ENCODE measurements at places on chromosomes 5 and 9.

GRCh38 chr5:38598994-38599617 lies 42.7 kb upstream of the LIFR start:
- DNase-seq: peak; percentile 18

DNA sequence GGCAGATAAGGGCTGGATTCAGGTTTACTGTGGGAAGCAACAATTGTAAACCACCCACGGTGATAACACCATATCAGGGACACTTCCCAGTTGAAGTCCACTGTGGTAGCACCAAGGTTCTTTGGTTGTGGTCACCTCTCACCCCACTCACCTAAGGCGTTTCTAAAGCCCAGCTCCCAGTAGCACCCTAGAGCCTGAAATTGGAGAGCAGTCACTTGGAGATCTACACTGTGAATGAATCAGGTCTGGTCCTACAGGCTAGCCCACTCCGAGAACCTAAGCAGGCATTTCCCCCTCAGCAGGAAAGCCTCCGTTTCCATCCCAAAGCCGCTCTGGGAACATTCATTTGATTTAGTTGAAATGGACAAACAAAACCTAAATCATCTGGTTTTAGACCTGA lies 191.3 kb downstream of the TTC39B start:
- no peak for DNase-seq

GRCh38 chr9:14221558-14221957 lies 92.4 kb downstream of the NFIB start:
- DNase-seq: no peak

DNA sequence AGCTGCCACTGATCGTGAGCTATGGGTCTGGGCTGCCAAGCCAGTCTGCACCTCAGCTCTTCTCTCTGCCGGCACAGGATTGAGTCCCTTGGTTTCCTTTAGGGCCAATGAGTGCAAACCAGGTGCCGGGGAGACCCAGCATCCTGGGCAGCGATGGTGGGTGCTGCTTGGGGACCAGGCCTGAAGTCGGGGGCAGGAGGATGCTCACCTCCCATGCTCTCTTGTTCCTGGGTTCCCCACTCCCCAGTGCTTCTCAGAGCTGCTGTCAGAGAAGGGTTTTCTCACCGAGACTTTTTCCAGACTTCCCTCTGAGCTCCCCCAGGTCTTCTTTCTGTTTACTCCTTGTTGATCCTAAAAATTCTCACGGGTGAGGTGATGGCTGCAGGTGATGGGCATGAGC lies 61.2 kb downstream of the IRX1 start:
- DNase-seq: no peak

DNA sequence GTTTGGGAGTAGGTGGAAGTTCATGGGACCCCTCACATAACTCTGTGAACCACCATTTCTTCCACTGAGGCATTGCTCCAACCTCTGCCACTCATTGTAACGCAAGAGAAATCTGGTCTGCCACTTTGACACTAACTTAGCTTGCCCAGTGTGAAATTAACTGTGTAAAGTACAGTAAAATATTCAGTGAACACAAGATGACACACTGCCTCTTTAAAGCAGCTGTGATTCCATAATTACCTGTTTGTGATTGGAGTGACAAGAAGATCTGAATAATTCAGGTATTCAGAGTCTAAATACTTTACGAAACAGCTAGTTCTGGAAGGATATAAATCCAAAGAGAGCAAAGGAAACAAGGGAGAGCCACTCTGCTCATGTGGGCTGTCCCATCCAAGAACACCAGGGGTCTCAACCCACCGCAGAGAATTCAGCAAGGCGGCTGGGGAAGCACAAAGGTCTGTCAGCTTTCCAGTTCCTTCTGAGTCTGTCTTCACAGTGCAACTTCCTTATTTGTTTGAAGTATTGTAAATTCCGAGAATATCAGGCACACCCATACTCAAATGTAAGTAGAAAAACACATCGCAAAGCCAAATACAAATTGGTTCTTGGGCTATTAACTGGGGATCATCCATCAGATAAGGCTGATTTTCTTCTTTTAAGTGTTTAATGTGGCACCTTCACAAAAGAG lies 86.9 kb downstream of the GNAQ start:
- DNase-seq: no peak

- no peak for DNase-seq
Measured at GRCh38 chr9:107819772-107820565, 330.4 kb upstream of the KLF4 start.

- no peak for DNase-seq
Measured at GRCh38 chr5:146785065-146785464, 93.5 kb downstream of the PPP2R2B start.

DNA sequence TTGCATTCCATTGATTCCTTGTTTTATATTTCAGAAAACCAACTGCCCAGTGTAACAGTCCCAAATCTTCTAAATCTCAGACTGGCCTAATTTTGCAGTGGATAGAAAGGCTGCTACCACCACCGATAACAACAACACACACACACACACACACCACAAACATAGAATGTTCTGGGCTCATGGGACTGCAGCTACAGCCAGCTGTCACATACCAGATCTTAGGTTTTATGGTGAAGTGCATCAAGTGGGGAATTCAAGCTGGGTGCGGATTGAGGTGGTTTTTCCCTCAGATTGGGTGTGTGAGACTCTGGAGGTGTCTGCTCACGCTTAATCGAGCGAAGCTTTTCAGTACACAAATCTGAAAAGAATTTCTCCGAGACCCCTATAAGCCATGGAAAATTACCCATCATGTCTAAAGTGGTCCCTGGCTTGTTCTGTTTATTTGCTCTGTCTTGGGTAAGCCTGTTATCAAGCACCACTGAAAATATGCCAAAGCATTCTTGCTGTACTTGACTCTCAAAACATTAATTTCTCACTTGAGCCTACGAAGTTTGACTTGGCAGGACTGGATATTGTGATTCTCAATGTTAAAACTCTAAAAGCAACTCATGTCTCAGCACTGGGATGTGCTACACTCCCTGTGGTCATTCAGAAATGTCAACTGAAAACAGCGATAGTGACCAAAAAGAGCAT lies 71.1 kb downstream of the ALDH7A1 start:
- no peak for DNase-seq

DNA sequence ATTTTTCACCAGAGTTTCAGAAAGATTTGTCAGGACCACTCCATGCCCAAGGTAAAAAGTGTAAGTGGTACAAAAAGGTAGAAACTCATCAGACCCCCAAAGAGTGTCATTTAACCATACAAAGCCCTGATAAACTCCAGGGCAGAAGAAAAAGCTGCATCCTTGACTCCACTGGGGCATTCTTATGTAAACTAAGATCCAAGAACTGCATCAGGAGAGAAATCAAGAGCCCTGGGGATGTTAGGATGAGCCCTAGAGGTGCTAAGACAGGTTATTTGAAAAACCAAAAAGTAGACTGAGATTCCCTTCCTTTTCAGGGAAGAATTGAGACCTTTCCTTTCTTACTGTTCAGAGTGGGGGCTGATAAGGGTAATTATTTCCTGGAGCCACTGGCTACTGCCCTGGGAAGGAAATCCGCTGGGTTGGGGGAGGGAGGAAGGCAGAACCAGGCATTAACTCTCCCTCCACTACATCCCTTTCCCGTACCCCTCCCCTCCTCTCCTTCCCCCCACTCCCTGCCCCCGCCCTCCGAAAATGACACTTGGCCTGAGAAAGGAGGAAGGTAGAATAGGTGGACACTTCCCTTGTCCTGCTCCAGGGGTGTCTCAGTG lies 54.7 kb downstream of the FXN start:
- no peak for DNase-seq

- DNase-seq: no peak
Measured at GRCh38 chr9:111197256-111197655, 132.8 kb downstream of the OR2K2 start.

DNA sequence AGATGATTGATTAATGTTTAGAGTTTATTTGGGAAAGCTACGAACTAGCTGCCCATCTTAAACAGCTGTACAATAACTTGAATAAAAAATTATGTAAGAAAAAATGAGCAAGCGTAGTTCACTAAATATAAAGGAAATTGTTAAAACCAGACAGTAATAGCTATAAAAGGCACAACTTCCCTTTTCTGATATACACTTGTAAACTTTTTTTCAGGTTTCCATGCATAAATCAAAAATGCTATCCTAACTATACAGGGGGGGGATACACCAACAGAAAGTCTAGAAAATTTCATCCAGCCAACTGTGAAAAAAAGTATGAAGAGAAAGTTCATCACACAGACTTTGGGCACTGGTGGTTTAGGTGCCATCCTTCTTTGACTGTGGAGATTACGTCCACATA lies 122.3 kb downstream of the NR3C1 start:
- DNase-seq: no peak

DNA sequence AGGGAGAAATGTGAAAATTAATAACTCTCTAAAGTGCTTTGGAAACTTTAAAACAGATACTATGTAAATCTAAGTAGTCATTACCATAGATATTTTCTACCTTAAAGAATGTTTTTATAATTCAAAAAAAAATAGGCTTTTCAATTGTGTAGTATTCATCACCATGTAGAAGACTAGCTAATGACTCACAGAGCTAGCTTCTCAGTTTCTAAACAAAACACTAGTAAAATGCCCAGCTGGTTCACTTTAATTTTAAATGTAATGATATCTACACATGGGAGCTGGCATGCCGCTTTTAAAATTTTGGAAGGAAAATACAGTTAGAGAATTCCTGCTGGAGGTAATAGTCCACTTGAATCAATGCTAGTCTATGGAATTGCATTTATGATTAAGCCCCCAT lies 509.8 kb downstream of the CSNK1G3 start:
- DNase-seq: no peak

DNA sequence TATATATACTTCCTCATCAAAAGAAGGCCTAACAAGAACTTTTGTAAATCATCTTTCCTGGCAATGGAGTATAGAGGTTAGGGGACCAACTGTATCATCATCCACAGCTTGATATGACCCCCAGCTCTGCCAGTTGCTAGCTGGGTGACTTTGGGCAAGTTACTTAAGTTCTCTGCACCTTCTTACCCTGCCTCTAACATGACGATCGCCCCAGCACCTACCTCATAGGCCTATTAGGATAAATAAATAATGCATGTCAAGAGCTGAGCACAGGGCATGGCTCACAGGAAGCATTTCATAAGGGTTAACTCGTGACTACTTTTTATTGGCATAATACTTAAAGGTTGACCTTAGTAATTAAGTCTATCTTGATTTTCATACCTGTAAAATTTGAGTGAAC lies 29.4 kb upstream of the FGF1 start:
- no peak for DNase-seq

- no peak for DNase-seq
Measured at GRCh38 chr5:181149355-181149754, 2.0 kb downstream of the OR2V2 start.

GRCh38 chr9:120715389-120715924 lies 1.2 kb upstream of the MEGF9 start:
- no peak for DNase-seq

- no peak for DNase-seq
Measured at GRCh38 chr5:93240228-93240834, 340.7 kb downstream of the NR2F1-AS1 start.

DNA sequence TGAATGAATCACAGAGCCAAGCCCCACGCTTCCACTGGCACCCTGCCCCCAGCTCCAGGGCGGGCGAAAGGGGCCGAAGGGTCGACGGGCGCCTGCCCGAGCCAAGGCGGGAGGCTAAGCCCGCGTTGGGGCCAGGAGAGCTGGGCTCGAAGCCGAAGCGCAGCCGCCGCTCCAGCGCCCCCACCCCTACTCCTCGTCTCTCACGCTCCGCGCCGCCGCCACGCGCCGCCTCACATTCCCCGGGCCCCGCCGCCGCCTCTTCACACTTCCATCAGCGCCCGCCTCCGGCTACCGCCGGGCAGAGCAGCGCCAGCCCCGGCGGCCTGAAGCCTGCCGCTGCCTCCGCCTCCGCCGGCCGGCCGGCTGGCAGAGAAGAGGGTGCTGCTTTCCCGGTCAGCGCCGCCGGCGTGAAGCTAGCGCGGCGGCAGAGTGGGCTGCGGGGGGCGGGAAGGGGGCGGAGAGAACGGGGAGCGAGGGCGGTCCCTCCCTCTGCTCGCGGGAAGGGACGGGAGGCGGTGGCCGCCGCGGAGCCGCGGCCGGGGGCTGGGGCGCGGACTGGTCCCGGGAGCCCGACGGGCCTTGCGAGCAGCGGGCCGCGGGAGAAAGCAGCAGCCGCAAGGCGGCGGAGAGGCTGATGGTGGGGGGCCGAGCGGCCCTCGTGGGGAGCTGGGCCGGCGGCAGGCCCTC lies at the start of gene HOMER1:
Gene HOMER1 (minus strand): TSS at position 431 of the 687 bp plus-strand sequence. CDS start 1,360 bp downstream, outside the sequence.
- DNase-seq: peak; percentile 66

DNA sequence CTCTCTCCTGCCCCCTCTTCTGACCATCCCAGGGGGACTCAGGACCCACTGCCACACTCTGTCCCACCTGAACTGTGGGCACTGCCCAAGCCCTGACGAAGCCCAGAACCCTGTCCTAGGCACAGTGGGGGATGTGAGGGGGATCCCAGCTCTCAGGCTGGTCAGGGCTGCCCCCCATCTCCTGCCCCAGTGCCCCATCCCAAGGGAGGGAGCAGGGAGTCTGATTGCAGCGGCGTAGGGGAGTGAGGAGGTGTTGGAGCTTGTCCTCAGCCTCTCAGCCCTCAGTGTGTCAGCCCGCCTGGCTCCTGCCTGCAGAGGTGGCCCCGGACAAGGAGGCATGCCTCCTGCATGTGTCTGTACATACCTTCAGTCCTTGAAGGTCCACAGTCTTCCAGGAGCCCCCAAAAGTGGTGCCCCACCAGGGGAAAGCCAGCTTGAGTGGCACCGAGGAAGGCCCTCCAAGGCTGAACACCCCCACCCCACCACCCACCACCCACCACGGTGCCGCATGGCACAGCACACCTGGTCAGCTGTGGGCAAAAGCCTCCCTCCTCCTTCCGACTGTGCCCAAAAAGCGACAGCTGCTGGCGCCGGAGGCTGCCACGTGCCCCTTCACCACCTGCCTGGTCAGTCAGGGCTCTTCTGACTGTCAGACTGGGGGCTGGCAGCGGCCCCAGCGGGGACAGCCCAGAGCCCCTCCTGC lies 930 bp downstream of the SARDH start:
- no peak for DNase-seq

GRCh38 chr5:85069659-85070640 lies 685.3 kb upstream of the EDIL3 start:
- no peak for DNase-seq

DNA sequence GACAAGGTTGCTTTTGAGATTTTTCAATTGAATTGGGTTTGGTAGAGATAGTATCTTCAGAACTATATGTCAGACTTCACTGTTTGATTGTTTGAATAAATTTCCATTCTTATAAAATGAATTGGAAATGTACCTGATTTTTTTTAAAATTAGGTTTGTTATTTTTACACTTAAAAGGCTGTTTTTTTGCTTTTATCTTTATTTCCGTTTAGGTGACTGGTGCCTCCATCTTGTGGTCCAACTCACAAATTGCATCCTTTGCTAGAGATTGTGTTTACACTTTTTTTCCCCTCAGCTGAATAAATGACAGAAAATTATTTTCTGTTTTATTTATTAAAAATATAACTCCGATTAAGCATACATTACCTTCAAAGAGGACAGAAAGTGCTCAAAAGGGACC lies 15.6 kb downstream of the NDUFAF2 start:
- DNase-seq: no peak

All from 8988T (cell line).